ENCODE measurements at places on chromosomes 1 and 21.

DNA sequence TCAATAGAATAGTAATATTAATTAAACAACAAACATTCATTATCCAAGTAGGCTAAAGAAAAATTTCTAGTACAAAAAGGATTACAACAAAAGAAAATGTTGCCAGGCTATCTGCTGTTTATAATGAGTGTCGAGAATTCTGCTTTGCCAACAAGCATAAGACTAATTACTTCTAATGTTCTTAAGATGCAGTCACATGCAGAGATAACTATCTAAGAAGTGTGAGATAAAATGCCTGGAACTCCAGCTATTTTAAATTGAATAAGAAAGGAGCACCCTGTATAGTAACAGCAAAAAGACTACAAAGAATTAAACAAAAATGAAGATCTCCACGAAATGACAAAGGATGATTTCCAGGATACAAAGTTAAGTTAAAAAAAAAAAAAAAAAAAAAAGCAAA lies 59.9 kb downstream of the APP start:
- DNase-seq = no peak

GRCh38 chr1:201838381-201838780 lies 9.4 kb downstream of the IPO9 start:
- DNase-seq = no peak

GRCh38 chr1:234967121-234967520 lies 161.5 kb downstream of the TOMM20 start:
- DNase-seq = no peak

DNA sequence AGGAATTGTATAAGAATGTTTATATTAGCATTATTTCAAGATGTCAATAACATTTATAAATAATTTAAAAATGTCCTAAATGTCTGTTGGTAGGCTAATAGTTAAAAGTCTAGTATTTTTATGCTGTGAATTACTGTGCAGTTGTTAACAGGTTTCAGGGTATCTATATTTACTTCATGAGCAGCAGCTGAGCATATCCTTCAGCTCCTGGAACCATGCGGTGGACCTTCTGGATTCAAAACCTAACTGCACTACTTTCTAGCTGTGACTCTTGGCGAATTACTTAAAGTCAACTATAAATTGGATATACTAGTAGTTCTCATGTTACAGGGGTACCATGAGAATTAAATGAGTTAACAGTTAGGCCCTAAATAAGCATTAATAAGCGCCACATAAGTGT lies 3.7 kb downstream of the CEP350 start:
- DNase-seq = no peak

DNA sequence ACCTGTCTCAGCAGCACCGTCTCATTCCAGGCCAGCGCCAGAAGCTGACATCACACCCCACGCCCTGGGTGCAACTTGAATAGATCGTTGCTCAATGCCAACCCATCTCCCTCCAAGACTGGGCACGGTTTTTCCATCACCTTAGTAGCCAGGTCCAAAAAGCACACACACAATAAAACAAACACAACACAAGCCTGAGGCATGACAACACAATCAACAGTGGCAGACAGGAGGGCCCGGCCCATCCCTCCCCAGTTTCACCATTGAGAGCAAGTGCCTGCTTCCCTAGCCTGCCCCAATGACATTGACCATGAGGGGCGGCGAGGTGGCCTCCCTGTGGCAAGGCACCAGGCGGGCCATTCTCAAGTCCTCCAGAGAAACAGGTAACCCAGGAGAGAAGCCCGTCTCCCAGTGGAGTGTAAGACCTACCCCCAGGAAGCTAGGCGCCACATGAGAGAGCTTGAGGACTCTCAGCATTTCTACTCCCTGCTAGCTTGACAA lies 2.7 kb downstream of the IFFO2 start:
- DNase-seq = no peak

- DNase-seq = no peak
Observed at GRCh38 chr1:176643536-176643935, 180.6 kb downstream of the PAPPA2 start.

DNA sequence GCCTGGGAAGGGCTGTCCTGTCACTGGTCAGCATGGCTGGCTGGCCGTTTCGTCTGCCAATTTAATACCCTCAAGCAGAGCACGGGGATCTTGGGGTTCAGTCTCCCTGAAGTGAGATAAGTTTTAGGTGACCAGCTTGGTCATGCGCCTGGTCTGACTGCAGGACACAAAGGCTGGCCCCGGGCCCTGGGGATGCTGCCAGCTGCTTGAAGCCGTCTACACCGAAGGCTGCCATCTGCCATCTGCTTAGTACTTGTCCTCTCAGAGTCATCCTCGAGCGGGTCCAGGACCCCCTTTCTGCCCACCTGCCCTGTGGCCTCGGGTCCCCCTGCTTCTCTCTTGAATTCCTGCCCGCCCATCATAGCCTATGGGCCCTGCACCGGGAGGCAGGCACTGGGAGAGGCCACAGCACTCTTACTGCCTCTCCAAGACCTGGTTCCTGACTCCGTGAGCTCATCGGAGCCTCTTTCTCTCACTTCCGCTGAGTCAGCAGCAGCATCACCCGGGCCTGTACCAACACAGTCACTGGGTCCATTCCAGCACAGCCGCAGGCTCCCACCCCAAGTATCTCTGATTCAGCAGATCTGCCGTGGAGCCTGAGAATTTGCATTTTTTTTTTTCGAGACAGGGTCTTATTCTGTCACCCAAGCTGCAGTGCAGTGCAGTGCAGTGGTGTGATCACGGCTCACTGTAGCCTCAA lies 7.0 kb downstream of the FBLIM1 start:
- DNase-seq = no peak

DNA sequence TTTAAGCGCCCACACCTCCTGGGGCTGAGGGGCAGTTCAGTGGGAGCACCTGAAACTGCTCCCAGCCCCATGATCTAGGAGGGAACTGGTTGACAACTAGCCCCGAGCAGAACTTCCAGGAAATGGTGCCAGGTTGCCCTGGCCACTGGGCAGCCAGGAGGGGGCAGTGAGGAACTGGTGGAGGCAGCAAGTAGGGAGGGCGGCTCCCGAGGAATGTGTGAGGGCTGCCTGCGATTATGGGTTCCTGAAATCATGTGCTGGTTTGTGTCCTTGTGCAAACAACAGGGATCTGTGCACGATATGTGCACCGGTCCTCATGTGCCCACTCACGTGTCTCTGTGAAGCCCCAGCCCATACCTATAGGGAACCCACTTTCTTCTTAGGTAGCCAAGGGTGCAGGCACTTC lies 9.9 kb downstream of the GPR3 start:
- DNase-seq = no peak

DNA sequence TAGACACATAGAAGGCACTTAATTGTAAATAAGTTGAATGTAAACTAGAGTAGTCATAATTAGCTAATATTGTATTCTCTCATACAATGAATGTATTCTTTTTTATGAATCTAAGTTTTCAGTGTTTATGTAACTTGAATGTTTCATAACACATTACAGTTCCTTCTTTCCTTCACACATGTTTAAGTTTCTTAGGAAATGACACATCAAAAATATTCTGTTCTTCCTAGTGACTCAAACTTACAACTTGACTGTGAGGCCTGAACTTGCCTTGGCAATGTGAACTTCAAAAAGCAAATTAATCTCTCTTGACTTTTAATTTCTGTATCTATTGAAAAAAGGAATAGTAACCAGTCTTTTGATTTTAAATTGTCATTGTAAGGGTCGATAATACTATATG lies 700.1 kb downstream of the KCNT2 start:
- no peak for DNase-seq

All from activated CD8-positive, alpha-beta memory T cell treated with anti-CD3 and anti-CD28 coated beads for 4 hours (primary cell).